ENCODE measurements at places on chromosomes 11 and 22.

- no peak for DNase-seq
Measured at GRCh38 chr11:79939111-79939510, 498.3 kb upstream of the TENM4 start.

DNA sequence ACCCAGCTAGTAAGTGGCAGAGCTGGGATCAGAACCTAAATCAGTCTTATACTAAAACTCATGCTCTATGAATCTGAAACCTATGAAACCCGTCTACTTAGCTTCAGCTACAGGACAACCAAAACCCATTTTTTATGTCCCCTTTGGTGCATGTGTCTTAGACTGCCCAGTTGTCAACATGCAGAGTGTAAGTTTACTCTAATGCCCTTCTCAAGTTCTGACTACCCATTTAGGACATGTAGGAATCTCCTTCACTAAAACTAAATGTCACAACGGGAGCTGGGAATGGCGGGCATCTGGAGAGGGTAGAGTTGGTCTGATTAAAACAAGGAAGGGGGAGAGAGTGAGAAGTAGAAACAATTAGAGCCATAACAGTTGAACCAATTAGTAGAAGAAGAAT lies 167.9 kb upstream of the UBASH3B start:
- no peak for DNase-seq

GRCh38 chr11:111301004-111301841 lies 2.9 kb downstream of the POU2AF3 start:
- DNase-seq: no peak

- no peak for DNase-seq
Measured at GRCh38 chr11:83252266-83252665, 33.9 kb downstream of the CCDC90B start.

- no peak for DNase-seq
Measured at GRCh38 chr22:37366601-37367000, 60.7 kb downstream of the ELFN2 start.

DNA sequence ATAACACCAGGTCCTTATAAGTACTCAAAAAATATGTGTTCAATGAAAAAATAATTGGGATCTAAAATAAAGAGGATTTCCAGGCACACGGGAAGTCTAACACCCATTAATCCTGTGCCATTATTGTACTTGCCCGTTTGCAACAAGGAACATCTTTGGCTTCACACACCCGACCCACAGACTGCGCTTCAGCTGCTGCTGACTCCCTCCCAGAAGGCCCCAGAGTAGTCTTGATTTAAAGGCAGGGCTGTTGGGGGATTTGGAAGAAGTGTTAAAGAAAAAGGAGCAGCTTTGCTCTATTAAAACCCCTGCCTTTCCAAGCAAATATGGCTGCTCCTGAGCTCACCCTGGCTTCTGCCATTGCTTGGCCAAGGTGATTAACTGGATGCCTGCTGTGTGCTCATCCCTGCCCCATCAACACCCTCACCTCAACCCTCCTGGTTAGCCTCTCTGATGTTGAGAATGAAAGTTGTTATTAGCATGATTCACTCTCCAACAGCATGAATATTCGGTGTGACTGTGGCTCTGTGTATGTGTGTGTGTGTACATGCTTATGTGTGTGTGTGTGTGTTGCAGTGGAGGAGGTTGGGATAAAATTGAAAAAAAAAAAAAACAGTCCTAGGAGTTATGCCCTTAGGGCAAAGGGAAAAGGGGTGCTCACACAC lies 76.1 kb downstream of the KIRREL3 start:
- no peak for DNase-seq

DNA sequence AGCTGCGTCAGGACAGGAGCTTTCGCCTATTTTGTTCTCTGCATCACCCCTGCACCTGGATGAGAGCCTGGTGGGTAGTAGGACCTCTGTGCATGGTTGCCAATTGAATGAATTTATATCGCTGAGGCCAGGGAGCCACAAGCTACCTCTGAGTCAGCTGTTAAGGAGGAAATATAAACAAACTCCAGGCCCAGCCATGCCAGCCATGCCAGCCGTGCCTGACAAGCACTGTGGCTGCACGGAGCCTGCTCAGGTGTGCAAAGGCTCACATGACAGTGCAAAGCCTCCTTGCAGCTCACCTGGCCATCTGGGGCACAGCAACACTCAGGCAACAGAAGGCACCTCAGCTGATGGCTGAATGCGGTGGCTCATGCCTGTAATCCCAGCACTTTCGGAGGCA lies 33.7 kb upstream of the LINC01488 start:
- DNase-seq: no peak

GRCh38 chr11:43316451-43316850 lies 4.7 kb downstream of the API5 start:
- DNase-seq: no peak

GRCh38 chr11:32594272-32594671 lies 10.6 kb downstream of the EIF3M start:
- DNase-seq: no peak

- no peak for DNase-seq
Measured at GRCh38 chr11:34239465-34240149, 118.2 kb downstream of the ABTB2 start.

DNA sequence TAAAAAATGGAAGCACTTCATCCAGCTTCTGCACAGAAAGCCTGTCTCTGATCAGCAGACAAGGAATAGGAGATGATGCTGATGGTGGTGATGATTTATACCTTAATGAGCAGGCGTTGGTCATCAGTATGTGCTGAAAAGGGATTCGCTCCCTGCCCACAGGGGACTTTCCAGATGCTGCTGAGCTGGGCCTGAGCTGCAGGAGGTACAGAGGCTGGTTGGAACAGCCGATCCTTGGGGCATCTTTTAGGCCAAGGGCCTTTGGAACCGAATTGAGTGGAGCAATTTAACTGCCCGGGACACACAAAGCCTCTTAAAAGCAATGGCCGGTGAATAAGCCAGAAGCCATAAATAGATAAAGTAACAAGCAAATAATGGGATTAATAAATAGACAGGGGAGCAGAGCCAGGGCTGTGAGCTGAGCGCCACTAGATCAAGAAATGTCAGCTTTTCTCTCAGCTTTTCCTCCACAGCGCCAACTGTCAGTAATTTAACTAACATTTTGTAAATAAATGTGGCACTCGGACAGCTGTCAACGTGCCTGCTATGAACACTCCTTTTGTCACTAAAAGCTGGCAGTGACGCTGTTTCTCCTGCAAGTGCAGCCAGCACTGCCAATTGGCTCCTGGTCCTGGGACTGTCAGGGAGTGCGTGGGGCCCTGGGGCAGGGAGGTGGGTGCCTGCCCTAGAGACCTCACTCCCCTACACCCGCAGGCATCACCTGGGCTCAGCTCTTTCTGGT lies 562.3 kb downstream of the NTM start:
- no peak for DNase-seq

DNA sequence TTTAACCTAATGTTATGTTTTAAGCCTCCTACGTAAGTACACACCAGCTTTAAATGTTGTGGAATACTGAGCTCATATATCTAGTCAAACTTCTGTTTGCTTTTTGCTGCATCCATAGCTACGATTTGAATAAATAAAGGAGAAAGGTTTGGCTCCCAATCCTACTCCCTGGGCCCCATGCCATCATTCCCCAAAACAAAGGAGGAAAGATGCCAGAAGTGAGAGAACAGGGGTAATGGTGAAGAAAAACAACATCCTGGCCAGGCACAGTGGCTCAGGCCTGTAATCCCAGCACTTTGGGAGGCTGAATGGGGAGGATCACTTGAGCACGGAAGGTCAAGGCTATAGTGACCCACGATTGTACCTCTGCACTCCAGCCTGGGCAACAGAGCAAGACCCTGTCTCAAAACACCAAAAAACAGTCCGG lies 26.5 kb downstream of the SCGB1A1 start:
- DNase-seq: no peak

GRCh38 chr11:121207485-121208115 lies 85.0 kb upstream of the SC5D start:
- DNase-seq: no peak

DNA sequence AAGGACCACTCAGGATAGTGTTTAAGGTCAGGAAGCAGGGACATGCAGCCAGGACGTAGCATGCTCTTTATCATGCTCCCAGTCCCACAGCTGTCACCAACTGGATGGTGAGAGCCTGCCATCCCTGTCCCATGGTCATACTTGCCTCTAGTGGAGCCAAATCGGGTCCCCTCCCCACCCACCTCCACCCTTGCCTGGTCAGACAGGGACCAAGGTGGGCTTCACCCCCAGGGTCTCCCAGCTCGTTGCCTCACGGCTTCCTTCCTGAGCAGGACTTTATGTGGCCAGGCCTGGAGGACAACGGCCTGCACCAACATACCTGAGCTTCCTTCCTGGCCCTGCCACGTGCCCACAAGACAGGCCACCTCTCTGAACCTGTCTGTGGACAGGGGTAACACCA lies 19.8 kb downstream of the A4GALT start:
- no peak for DNase-seq

DNA sequence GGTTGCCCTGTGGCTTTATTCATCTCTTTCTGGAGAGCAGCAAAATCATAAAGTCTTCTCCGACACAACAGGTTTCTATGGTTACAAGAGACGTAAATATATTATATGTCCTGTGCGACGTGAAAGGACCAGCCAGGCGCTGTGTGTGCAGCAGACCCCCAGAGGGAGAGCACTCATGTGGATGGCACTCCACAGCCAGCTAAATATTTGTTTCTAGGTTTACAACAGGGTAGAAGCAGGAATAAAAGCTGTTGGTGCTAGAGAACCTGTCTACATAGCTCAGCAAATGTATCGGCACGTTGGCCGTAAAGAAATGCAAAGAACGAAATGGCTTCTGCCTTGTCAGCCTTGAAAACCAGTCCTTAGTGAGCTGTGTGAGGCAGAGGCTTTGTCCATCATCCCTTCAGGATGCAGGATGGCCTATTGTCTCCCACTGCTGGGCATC lies 133.8 kb upstream of the PITPNB start:
- no peak for DNase-seq

- DNase-seq: no peak
Measured at GRCh38 chr22:21622919-21623647, 6.7 kb downstream of the YDJC start.

GRCh38 chr11:37502202-37502601 lies 904.2 kb upstream of the RAG2 start:
- DNase-seq: no peak
